CD8-positive, alpha-beta memory T cell (primary cell): ENCODE measurements at places on chromosomes 2 and 18.
A peak's percentile ranks its signal among the peaks of the same experiment; 100 is the strongest.

DNA sequence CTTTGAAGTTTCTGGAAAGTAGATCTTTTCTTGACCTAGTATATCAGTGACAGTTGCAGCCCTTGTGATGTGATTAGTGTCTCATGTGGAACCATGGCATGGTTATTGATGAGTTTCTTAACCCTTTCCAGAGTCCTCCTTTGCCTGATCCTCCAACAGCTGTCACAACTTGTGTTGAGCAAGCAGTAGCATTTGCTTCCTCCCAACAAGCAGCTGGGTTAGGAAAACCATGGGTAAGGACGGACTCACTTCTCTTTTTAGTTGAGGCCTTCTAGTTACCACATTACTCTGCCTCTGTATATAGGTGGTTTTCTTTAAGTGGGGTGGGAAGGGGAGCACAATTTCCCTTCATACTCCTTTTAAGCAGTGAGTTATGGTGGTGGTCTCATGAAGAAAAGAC lies 96.3 kb downstream of the XRCC5 start:
- DNase-seq = no peak

GRCh38 chr2:220703279-220703678 lies 868.8 kb downstream of the EPHA4 start:
- no peak for DNase-seq

DNA sequence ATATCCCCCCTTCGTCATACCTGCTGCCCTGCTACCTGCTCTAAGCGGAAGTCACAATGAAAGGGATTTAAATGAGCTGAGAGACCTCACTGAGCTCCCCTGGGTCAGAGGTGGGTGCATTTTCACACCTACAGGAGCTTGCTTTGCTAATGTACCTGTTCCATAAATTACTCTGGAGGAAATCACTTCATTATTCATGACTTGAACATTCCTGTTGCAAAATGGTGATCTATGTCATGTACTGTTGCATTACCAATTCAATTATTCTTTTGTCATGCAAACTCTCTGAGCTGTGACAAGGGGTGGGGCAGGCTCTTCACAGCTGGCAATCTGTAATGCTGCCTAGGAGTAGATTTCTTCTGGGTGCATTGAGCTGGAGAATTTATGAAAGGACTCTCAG lies 761.3 kb downstream of the TSN start:
- no peak for DNase-seq

GRCh38 chr2:241314226-241315092 lies 1.0 kb downstream of the HDLBP start:
- no peak for DNase-seq

GRCh38 chr2:230327418-230328154 lies 593 bp downstream of the SP140L start:
- DNase-seq = no peak

GRCh38 chr2:74919827-74920226 lies 38.6 kb upstream of the POLE4 start:
- peak; percentile 77 for DNase-seq

DNA sequence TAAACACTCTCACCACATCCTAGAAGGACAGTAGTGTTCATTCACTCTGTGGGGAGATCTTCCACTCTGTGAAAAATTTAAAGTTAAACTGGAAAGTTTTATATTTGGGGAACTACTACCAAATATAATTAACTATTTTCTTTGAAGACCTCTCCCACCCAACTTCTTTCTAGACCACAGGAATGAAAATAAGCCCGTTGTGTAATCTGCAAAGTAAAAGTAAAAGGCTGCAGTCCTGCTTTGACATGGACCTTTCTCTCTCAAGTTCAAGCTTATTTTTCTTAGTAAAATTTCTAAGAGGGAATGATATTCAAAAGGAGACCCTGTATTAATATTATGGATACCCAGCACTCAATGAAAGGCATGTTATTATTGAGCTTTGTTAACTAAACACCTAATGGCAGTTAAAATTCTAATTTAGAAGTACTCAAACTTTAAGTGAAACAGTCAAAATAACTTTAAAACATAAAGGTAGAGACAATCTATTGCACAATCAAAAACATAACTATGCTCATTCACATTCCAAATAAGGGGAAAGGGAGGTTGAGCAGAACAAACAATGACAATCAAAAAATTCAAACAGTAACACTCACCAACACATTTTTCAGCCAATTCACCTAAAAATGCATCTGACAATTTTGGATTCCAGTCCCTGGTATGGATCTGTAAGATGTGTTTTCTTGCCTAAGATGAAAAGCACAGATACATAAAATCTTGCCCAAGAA lies 98.5 kb downstream of the ATAD2B start:
- DNase-seq = no peak

DNA sequence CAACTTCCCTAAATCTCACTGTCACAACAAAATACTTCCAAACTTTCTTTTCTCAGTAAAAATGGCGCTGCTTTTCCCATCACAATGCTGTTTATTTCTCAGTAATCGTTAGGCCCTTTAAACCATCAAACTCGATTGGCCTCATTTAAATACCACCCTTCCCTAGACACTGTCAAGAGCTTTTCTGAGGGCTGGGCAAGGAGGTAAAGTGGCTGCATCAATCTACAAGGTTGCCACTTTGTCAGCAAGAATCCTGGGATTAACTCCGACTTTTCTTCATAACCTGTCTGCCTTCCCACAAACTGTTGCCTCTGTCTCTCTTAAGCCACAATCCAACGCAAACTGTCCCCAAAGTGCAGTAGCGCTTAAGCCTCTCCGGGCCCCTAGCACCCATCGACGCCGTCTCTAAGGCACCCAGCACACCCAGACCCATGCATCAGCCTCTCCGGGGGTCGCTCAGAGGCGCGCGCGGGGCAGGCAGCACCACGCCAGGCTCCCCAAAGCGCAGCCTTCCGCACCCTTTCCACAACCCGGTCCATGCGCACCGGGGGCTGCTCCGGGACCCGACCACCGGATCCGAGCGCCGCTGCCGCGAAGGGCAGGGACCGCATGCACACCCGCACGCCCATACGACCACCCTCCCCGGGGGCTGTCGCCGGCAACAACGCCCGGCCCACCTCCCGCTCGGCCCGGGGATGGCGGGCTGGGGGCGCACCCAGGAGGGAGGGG lies 683 bp downstream of the MBOAT2 start:
- peak; percentile 2 for DNase-seq

DNA sequence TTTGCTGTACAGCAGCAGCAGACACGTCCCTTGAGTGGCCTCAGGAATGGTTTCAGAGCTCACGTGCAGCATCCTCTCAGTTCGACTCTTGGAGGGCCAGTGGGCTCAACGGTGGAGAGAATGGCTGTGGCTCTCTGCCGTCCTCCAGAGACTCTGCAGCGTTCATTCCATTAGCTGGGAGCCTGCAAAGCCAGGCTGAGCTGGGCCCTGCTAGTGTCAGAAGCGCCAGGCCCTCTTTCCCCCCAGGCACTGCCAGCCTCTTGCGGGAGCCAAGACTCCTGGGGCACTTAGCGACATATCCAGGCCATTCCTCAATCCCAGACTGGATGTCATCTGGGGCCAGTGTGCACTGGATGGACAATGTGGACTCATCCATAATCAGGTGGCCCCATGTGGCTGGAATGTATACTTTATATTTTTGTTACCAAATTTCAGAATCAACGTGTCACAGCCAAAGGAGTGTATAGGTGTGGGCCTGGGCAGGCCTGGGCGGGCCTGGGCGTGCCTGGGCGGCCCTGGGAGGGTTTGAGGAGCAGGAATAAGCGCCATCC lies 125.1 kb upstream of the EPAS1 start:
- no peak for DNase-seq

GRCh38 chr2:71474116-71474743 lies 20.9 kb downstream of the DYSF start:
- DNase-seq = no peak

GRCh38 chr18:8812631-8813030 lies 107.3 kb downstream of the MTCL1 start:
- no peak for DNase-seq

DNA sequence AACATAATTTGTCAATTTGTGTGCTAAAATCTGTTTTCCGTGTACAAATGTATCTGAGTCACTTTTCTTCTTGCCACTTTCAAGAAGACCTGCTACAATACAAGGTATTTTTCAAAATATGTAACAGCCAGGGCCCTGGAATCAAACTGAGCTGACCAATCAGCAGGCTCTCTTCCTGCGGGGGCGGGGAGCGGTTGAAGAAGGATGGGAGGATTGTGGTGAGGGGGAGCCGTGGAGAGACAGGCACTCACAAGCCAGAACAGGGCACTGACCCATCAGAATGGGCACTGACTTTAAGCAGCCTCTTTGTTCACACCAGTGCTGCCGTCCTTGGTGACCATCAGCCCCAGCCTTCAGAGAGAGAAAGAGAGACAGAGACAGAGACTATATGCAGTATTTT lies 40.6 kb upstream of the CCNYL1 start:
- no peak for DNase-seq

DNA sequence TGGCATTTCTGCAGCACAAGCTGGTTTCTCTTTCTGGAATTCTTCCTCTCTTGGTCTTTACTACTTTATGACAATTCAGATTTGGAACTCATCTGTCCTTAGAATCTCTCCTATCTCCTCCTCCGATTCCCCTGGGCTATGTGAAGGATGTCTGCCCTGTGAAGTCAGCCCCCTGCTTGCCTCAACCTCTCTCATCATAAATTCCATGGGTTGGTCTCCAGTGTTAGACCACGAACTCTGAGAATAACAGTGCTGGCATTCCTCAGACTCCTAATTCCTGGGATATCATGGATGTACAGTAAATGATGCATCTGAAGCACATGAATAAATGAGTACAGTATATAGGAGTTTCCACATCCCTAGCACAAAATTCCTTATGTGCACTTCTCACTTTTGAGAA lies 21.0 kb upstream of the CYRIA start:
- DNase-seq = no peak

DNA sequence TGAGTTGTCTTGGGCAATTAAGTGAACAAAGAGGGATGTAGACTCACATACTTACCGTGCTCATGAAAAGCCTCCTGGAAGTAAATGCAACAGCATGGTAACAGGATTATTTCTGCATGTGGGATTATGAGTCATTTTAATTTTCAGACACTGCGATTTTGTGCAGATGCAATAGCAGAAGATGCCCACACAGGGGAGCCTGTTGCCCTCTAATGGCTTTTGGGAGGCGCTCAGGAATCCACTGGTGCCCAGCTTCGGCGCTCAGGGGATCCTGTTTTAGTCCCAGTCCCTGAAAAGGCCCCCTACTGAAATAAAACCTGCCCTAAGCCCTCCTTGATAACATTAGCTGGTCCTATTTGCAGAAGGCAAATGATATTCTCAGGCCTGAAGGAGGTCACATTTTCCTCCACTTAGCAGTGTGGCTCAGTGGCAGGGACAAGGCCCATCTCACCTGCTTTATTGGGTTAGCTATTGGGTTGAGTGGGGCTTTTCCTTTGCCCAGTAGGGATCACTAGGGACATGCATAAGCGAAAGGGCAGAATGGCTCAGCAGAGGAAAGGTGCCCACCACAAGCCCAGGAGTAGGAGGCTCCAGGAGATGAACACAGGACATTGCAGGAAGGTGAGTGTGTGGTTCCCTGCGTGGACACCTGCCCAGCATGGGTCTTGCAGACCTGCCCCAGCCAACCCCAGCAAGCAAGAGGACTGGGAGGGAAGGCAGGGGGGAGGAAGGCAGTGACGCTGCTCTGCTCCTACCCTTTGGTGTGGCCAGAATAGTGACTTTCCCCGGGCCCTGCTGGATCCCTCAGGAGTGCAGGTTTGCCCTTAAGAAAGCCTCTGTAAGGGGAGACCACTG lies 26.5 kb upstream of the KCNS3 start:
- no peak for DNase-seq

DNA sequence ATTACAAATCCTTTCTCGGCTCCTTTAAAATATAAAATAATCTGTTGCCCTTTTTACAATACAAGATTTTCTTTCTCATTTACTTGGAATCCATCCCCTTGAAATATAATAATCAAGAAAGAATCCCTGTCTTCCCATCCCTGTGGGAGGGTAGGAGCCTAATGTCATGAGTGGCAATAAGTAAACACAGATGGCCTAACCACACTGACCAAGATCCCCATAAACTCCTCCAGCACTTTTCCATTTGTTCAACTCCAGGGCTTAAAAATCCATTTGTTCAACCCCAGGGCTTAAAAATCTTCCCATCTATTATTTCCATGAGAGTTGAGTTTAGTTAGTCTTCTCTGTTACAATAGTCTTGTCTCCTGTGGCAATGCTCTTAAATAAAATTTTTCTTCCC lies 297.6 kb downstream of the CDH7 start:
- DNase-seq = no peak

DNA sequence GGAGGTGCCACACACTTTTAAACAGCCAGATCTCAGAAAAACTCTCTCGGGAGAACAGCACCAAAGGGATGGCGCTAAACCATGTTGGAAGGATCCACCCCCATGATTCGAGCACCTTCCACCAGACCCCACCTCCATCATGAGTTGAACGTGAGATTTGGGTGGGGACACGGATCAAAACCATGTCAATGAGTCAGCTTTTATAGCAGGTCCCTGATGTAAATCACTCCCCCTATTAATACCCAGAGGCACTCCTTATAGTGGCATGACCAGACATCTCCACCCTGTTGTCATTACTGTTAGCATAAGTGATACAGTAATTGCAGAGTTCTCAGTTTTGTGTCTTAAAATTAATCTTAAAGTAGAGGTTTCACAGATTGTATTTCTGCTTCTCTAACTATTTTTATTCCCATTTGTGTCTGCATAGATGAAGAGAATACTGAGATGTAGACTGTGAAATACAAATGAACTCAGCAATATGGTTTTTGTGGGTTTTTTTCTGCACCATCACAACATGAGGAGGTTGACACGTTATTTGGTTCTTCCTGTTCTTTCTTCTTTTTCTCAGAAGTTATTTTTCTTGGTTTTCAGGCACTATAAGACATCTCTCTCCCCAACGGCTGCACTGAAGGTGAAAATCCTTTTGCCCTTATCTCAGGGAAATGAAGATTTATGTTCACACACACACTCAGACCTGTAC lies 218.2 kb downstream of the ARL4C start:
- DNase-seq = peak; percentile 65

DNA sequence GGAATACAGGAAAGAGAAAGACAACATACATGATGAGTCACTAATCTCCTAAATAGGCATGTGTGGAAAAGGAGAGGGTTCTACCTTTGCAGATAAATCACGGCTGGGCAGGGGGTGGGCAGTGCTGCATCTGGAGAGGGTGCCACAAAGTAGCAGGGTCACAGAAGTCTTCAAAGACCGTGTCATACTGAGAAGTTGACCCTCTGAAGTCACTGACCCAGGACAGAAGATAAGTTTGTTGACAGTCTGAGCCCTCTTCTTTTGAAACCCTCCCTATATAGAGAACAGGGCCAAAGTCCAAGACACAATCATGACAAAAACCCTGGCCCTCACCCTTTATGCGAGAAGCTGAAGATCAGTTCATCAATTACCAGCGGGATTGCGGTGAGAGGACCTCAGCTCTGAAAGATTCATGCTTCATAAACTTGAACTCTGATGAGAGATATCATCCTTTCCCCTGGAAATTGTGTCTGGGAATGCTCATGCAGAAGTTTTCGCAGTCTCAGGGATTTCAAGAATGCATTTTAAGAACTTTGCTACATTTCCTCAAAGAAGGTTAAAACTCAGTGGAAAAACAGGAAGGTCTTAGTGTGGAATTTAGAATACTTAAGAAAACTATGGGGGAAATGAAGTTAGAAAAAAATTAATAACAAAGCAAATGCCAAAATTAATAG lies 129.5 kb downstream of the FAM124B start:
- DNase-seq = no peak
